Stimulated activated memory B cell treated with anti-CD40 and anti-IgM and Interleukin-4, amounts not matched to agents 10 μg/mL and 1 μg/mL and 100 μg/mL, for 72 hours (primary cell): ENCODE measurements at places on chromosomes 7 and 10.

- ATAC-seq = no peak
These were observed 98.6 kb downstream of the XRCC2 start for GRCh38 chr7:152577339-152577738.

- ATAC-seq = no peak
These were observed 20.3 kb downstream of the NACAD start for GRCh38 chr7:45068236-45069023.

GRCh38 chr7:125436220-125436619, 506.6 kb upstream of the POT1 start:
- no peak for ATAC-seq

GRCh38 chr10:125515571-125515970, 167.4 kb downstream of the TEX36 start:
- no peak for ATAC-seq

- ATAC-seq = no peak
These were observed 120.0 kb upstream of the SAMD8 start for GRCh38 chr10:74991435-74991834.

DNA sequence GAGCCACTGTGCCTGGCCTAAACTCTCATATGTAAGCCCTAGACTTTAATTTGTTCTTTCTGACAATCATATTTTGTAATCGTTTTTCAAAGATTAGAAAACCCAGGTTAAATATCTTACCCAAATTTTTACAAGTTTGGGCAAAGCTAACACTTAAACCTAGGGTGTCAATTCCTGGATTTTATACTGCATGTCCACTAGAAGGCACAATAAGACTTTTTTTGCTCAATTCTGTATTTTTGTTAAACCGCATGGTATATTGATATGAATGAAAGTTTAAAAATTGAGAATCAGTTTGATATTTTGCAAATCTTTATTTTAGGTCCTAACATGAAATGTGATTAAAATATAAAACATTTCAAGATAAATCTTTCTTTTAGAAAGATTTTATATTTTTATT, 29.3 kb downstream of the DYNC2I1 start:
- no peak for ATAC-seq

- no peak for ATAC-seq
These were observed 987.3 kb downstream of the GRID1 start for GRCh38 chr10:85379338-85379737.

- ATAC-seq = peak; percentile 14
These were observed 107.5 kb downstream of the ITGB8 start for GRCh38 chr7:20438248-20438647.

- no peak for ATAC-seq
These were observed 27.7 kb upstream of the NMT2 start for GRCh38 chr10:15196021-15196834.

DNA sequence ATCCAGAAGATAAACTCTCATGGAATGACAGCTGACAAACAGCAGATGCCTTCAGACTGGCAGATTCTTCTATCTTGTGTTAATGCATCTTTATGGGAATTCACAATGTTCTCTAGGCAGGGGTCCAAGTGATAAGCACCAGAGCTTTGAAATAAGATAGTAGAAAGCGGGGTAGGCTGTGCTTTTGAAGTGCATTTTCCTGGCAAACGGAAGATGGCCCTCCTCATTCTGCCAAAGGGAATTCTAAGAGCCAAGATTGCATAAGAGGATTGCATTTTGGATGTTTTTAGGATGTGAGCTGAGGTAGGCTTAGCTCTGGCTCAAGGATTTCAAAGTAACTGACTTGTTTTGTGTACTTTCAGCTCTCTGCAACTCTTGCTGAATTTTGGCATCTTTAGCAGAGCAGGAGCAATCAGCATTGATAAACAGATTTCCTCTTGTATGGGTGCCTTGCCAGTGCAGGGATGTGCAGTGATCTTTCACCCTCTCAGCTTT, 298.5 kb upstream of the KLF6 start:
- ATAC-seq = no peak

GRCh38 chr7:31466036-31466435, 47.9 kb upstream of the ITPRID1 start:
- no peak for ATAC-seq

- no peak for ATAC-seq
These were observed 25.4 kb upstream of the TM9SF3 start for GRCh38 chr10:96612055-96612830.

- ATAC-seq = no peak
These were observed 4.8 kb upstream of the RNF32 start for GRCh38 chr7:156635529-156636385.

- no peak for ATAC-seq
These were observed 292.5 kb downstream of the TCERG1L start for GRCh38 chr10:131018886-131019500.

- no peak for ATAC-seq
These were observed 994.1 kb downstream of the KCNMA1 start for GRCh38 chr10:76643511-76643911.

DNA sequence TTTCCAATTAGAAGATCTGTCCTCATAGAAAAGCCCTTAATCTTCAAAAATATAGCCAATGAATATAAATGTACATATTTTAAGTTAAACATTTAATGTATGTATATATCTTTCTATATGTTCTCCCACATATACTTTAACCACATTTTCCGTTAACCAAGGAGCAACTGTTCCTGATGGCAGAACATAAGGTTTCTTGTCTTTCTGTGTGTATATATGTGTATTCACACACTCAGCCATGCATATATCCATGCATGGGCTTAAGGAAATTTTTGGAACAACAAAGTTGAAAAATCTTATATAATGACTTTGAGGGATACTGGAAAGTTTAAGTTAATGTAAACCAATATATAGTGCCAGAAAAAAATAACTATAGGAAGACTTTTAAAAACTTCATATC, 274.0 kb downstream of the DGKB start:
- no peak for ATAC-seq

DNA sequence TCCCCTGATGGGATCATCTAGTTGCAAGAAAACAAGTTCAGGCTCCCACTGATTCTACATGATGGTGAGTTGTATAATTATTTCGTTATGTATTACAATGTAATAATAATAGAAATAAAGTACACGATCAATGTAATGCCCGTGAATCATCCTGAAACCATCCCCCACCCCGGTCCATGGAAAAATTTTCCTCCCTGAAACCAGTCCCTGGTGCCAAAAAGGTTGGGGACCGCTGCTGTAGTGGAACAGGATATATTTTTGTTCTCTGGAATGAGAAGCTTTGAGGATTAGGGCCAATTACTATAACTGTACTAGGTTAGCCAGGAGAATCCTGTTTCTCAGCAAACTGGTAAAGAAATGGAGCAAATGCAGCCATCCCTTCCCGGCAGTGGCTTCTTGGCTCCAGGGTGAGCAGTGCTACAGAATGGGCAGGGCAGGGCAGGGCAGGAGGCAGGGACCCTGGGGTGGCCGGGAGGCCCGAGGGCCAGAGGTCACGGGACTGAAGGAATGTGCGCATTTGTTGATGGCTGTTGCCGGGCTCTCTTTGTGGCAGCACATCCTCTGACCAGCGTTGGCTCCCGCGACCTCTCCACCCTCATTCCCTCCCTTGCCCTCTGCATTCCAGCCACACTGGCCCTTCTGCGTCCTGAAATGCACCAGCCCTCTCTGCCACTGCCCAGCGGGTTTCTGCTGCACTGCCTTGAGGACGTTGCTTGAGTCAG, 162.3 kb upstream of the NPS start:
- ATAC-seq = no peak

DNA sequence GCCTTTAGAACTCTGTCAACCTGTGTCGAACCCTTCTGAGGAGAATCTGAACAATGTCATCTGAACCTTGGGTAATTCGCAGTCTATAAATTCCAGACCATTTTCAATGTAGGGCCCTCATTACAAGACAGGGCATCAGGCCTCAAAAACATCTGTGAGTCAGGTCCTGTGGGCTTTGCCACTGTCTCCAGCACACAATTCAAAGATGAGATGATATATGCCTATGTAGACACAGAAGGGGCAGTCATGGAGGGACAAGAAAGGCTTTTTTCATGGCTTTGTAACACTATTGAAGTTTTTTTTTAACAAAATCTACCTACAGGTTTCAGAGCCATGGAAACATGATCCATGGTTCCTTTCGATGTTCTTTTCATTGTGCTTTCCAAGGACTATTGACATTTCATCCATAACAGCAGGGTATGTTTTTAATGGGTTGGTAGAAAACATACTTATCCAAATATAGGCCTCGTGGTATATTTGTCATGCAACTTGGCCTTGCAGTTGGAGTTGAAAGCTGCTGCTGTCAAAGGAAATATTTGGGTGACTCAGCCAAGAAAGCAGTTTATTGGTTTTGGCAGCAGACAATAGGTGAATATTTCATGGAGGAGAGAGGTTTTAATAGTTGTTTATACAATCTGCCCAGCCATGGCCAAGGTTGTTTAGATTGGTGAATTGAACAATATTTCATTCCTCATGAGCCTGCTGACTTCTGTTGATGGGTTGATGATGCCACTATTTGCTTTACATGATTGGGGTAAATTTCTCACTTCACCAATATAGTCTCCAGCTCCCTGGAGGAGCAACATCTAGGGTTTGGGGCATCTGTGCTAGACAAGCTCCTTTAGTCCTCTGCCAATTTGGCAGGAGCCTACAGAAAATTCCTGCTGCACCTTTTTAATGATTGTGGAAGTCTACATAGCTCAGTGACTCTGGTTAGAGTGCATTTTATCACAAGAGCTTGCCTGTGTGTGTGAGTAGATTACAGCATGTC, 158.4 kb upstream of the TMEM72 start:
- ATAC-seq = no peak

DNA sequence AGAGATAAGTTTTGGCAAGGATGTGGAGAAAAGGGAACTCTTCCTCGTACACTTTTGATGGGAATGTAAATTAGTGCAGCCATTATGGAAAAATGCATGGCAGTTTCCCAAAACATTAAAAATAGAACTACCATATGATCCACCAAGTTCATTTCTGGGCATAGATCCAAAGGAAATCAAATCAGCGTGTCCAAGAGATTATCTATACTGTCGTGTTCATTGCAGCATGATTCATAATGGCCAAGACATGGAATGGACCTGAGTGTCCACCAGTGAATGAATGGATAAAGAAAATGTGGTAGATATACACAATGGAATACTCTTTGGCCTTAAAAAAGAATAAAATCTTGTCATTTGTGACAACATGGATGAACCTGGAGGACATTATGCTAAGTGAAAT, 70.3 kb upstream of the RSU1 start:
- no peak for ATAC-seq

GRCh38 chr10:127265288-127265687, 68.9 kb upstream of the INSYN2A start:
- ATAC-seq = no peak

- no peak for ATAC-seq
These were observed 24.4 kb upstream of the CTAGE4 start for GRCh38 chr7:144158861-144159260.

- no peak for ATAC-seq
These were observed 51.0 kb upstream of the TRIM8 start for GRCh38 chr10:102593074-102593803.

DNA sequence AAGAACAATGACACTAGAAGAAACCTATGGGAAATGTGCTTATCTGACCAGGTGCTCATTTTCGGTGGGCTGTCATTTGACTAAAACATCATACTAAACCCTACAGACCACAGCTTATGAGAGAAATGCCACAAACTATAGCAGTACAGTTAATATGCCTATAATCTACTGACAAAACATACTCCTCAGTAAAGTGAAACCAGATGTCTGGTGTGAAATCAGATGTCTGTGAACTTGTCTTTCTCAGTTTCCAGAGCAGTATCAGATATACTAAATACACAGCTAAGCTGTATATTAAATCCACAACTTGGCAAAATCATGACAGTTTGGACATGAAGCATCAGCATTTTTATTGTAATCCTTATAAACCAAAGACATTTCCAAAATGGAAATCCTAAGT, 3.3 kb downstream of the IMMP2L start:
- ATAC-seq = no peak

- ATAC-seq = no peak
These were observed 21.3 kb upstream of the HERPUD2 start for GRCh38 chr7:35716038-35716803.

DNA sequence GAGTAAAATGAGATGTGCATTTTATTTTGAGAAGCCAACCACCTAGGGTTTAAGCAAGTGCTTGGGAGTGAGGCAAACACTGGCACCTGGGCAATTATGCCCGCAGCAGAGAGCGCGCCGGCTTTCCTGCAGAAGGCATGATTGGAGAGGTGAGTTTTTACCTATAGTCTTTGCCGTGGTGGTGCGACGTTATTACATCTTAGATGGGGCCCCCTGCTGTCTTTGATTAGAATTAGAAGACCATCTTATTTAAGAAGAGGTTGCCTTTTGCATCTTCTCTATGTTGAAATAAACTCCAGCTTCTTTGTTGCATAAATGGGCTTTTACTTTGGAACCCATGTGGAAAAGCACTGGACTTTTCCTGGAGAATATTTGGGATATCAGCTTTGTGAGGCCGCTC, 409.5 kb downstream of the GLRX3 start:
- ATAC-seq = no peak

- ATAC-seq = no peak
These were observed 21.0 kb downstream of the ZCCHC24 start for GRCh38 chr10:79424221-79425073.

DNA sequence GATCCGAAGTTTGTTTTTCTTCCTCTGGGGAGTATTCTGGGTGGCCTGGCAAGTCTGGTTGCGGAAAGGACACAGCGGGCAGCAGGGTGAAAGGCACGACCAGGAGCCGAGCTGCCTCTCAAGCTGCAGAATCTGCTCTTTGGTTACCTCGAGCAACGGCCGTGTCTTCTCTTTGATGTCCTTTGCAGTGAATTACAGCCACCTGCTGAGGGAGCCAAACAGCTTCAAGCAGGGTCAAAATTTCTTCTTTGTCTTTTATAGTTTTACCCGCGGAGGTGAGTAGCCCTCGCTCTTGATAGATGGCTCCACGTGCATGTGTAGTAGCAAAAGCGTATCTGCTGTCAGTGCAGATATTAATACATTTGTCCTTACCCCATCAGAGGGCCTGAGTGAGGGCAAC, 177.3 kb upstream of the MBL2 start:
- ATAC-seq = no peak

DNA sequence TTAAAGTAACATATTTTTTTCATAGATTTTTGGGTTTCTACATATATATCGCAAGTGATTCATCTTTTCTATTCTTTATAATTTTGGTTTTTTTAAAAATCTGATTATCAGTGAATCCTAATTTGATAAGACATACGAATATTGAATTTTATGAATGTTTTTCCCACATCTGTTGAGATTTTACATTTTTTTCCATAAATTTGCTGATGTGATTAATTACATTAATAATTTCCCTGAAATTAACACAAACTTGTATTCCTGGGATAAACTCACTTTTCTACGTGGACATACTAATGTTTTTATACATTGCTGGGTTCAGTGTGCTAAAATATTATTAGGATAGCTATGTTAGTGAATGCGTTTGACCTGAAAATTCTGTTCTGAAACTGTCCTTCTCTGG, 26.1 kb downstream of the DMTF1 start:
- no peak for ATAC-seq

DNA sequence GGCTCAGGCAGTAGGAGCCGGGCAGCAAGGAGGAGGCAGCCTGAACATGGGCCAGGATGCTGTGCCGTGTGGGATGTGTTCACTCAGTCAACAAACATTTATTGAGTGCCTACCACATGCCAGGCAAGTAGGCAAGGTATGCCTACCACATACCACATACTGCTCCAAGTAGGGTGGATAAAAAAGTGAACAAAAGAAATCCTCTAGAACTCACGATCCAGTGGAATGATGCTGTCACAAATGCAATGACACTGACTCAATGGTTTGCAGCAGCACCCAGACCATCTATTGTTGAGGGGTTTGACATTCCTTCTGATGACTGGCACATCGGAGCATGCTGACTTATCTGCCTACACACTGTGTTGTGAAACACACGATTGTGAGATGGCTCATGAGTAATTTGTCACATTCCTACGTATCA, 413.5 kb downstream of the NRG3 start:
- no peak for ATAC-seq

GRCh38 chr10:72952642-72953158, 1.9 kb downstream of the PLA2G12B start:
- ATAC-seq = no peak
